ENCODE measurements at places on chromosomes 1 and 21. TPM values are rescaled to one million over a fixed set of nuclear protein-coding genes. Genes with fewer than 3 reads are reported as not detected.

PADI3 gene
- 2.1 TPM for total RNA-seq

CD244 gene
- total RNA-seq: not detected

OLIG2 gene
- 3.9 TPM for total RNA-seq

TMOD4 gene
- 0.57 TPM for total RNA-seq

CD53 gene
- total RNA-seq: not detected

SLC44A5 gene
- 3.7 TPM for total RNA-seq

OVAAL gene
- total RNA-seq: not detected

SPATA45 gene
- total RNA-seq: not detected

CFAP141 gene
- not detected for total RNA-seq

SMPDL3B gene
- total RNA-seq: not detected

TTLL7 gene
- 17.2 TPM for total RNA-seq

SYPL2 gene
- total RNA-seq: 0.24 TPM

SYT2 gene
- total RNA-seq: not detected

PRDM2 gene
- 2.5 TPM for total RNA-seq

SNRNP40 gene
- total RNA-seq: 88.1 TPM

RFX5 gene
- total RNA-seq: 104 TPM

ETV3L gene
- not detected for total RNA-seq

SPRR2B gene
- not detected for total RNA-seq

RGS5 gene
- total RNA-seq: 29.6 TPM

CA6 gene
- total RNA-seq: not detected

DYNLT5 gene
- not detected for total RNA-seq

TDRD10 gene
- not detected for total RNA-seq

SPRR1A gene
- total RNA-seq: not detected

KANK4 gene
- 0.09 TPM for total RNA-seq

SYT11 gene
- total RNA-seq: 63.9 TPM

TSSK3 gene
- total RNA-seq: 0.24 TPM

GPR137B gene
- total RNA-seq: 10.3 TPM

CD5L gene
- not detected for total RNA-seq

FAM110D gene
- total RNA-seq: not detected

ITLN2 gene
- not detected for total RNA-seq
